ENCODE measurements at places on chromosomes 7 and 10.

GRCh38 chr7:71961283-71961682, 450.9 kb downstream of the CALN1 start:
- DNase-seq, result no peak

GRCh38 chr7:690478-691360, 35.8 kb upstream of the DNAAF5 start:
- no peak for DNase-seq

DNA sequence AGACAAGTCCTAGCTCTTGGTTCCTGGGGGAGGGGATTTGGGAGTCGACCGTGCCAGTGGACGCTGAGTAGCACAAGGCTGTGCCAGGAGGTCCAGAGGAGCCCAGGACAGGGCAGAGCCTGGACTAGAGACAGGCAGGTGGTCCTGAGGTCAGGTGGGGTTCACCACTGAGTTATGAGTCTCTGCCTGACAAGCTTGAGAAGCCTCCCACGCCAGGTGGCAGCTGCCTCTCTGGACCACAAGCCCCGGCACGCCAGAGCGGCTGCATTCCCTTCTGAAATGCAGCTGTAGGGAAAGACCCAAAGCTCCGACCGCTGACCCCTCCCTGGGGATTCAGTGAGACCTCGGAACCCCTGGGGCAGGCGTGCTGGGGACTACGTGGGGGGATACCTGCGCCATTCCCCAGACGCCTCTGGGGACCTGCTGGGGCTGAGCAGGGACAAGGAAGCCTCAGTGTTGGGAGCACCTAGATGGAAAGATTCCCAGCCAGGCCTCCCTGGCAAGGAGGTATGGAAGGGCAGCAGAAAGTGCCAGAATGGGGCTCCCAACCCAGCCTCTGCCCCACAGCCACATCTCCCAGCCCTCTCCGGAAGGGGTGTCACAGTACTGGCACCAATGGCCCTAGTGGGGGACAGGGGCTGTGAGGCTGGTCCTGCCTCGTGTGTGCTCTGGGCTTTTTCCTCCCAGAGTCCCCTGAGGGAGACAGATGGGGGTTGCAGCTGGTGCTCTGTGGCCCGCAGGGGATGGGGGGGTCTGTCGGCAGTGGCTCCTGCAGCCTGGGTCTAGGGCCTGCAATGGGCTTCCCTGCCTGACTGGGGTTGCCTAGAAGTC, 29.0 kb downstream of the PDGFA start:
- no peak for DNase-seq

- no peak for DNase-seq
These were observed 244.8 kb upstream of the NFE2L3 start for GRCh38 chr7:25907214-25907613.

DNA sequence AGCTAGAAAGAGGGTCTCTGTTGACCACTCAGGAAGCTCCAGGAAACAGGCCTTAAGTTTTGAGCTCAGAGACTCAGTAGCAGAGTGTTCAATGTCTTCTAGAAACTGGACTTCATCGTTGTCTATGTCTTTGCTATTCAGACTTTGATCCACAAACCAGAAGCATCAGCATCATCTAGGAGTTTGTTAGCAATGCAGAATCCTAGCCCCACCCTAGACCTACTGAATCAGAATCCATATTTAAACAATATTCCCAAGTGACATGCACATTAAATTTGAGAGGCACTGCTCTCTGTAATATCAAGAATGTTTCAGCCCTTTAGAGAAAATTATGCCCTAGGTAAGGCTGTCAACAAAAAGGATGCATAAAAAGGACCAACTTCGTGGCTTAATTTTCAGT, 12.9 kb upstream of the OGDHL start:
- no peak for DNase-seq

- no peak for DNase-seq
These were observed 40.0 kb upstream of the CTBP2 start for GRCh38 chr10:125200396-125200795.

DNA sequence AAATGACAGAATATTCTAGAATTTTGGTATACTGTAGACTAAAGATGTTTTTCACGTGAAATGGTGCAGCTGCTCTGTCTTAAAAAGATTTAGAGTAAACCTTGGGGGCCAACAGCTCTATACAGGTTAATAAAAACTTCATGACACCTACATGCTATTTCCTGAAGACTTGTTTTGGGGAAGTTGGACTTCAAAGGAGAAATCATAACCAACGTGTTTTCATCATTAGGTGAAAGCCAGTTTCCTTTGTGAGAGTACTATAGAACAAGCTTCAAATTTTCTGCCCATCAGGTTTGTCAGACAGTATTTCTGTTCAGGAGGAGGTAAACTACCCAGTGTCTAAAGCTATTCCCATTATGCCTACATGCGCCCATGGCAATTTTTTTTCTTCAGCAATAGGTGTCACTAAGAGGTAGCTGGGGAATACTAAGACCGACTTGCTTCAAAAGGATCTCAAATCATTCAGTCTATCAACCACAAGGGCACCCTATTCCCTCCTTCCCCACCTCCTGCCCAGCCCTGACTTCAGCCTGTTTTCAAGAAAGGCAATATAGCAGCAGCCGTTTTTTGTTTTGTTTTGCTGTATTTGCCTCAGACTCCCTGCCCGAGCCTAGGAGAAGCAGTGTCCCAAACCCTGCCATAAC, 237.3 kb upstream of the SP8 start:
- DNase-seq, result no peak

GRCh38 chr7:4834601-4835397, 27.0 kb downstream of the PAPOLB start:
- no peak for DNase-seq

DNA sequence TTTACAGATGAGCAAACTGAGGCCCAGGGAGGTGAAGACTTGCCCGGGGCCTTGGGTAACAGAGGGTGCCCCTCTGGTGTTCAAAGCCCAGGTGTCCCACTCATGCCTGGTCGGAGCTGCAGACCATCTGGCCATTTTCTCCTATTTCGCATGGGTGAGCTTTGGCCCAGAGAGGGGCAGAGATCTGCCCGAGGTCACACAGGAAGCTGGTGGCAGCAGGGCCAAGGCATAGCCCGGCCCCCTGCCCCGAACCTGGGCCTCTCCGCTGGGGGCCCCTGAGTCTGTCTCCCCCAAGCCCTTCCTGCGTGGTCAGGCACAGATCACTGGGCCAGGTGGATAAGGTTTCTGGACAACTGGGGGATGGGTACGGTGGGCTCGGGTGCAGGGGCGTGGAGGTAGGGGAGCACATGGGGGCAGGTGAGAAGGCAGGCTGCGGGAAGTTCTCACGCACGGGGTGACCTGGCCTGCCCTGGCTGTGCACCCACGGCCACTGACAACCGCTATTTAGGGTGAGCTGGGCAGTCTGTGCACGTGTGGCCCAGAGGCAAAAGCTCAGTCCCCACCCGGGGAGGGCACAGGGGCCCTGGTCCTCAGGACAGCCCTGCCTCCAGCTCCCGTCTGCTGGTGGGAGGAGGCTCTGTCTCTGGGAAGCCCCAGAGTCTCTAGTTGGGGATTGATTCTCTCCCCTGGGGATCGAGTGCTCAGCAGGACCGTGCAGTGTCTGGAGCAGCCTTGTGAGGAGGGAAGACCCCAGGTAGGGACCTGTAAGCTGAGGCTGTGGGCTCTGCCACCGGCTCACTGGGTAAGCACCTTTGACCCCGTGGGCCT, 68.6 kb downstream of the UNCX start:
- DNase-seq, result no peak

DNA sequence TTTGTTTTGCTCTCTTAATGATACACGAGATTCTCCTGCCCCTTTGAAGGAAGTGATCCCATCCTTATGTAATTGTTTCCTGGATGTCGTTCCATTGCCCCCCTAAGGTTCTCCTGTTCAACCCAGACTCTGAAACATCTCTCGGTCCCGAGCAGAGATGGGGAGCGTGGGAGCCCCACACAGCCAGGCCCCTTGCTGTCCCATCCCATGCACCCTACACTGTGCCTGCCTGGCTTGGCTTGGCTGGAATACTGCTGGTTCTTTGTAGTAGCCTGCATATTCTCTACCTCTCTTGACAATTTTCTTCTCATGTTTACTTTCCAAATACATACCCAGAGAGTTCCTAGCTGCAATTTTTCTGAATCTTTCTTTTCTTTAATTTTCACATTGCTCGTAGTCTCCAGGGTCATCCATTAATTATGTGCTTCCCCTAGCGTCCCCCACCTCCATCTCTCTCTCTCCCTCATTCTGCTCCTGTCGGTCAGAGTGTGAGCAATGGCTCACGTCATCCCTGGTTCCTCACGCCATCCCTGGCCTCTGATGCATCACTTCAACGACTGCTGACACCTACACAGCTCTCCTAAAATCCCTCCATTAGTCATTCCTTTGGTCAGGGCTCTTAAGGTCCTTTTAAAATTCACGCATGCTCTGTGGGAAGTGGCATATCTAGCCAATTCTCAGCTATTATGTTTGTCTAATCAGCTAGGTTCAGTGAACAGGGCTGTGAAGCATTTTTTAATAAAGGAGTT, 32.5 kb upstream of the GPR158 start:
- DNase-seq, result no peak

DNA sequence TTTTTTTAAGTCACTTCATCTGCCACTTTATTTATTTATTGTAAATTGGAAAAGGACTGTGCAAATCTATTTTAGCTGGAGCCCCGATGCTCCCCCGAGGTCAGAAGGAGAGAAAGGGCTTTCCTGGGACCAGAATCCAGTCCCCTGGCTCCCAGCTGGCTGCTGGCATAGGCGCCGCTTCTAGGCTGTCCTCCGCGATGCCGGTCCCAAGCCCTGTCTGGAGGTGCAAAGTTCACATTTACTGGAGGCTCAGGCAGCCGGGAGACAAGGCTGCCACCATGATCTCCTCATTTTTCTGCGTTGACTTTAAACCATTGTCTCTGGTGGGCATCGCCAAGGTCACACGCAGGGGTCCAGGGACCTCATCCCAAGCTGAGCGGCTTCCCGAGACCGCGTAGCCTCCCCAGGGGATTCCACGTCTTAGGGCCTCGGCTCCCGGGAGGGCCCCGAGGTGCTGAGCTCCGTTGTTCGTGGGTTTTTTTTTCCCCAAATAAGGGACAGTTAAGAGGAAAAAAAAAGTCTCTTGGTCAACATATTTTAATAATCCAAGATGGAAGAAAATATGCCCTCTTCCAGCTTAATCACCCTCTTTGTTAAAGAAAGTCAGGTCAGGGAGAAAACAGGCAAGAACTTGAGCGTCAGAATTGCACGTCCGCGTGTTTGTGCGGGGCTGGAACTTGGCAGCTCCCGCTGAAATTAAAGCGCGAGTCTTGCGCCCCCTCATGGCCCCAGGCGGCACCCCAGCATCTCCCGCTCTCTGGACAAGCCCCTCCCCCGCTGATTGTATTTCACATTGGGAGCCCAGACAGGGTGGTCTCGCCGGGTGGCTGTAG, 11.9 kb downstream of the RGR start:
- no peak for DNase-seq

DNA sequence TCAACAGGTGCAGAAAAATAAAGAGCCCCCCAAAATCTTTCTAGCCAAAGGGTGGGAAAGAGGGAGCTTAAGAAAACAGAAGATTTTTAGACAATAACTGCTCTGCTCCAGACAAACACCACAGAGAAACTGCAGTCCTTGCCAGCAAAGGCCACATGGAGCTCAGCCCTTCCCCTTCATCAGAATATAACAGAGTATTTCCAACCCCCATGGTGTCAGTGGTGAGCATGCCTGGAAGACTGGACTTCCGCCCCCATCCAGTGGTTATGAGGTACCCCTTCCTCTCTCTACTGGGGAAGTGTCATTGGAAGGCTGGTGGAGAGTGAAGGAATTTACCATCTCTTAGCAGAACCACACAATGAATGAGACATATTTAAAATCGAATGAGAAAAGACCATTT, 1007.3 kb upstream of the CELF2 start:
- DNase-seq, result no peak

DNA sequence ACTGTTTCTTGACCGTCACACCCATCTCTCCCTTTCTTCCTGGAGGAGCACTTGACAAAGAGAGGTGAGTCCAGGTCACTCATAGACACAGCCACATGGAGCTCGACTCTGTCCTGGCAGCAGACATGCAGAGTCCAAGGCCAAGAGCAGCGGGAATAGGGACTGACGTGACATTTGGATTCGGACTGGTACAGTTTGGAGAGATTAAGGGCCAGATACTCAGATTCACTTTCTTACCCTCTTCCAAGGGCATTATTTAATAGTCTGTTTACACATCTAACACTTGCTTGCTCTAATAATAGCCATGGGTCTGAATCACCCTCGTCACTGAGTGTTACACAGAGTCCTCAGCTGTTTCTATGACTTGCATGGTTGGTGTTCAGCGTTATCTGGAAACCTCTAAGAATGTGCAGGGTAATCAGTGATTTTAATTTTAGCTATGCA, 39.2 kb upstream of the OTUD1 start:
- no peak for DNase-seq

- DNase-seq, result no peak
These were observed 52.2 kb downstream of the IFIT5 start for GRCh38 chr10:89466599-89467035.

DNA sequence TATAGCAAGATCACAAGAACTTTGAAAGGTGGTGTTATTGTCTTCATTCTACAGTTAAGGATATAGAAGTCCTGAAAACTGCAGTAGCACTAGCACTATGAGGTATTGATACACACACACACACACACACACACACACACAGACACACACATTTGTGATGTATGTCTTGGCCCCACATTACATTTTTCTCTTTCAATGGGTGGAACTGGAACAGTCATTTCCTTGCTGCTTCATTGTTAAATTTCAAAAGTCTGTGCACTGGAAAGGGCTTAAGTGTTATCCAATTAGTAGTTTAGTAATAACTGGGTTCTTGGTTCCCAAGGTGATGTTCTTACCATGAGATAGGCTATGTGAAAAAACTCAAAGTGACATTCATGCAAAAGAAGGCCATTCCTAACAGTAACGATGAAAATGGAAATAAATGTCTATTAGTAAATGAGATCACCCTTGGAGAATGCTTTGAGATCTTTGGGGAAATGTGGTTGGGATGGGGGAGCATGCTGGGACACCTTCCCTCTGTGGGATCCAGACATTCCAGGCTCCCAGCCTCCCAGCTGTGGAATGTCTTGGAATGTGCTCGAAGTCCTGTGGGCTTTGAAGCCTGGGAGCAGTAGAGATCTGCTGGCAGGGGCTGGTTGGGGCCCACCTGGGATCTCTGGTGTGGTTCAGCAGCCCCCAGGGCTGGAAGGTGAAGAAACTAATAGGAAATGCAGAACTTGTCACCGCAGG, 37.4 kb upstream of the CALD1 start:
- no peak for DNase-seq

GRCh38 chr10:117503244-117504205, 39.0 kb upstream of the EMX2 start:
- no peak for DNase-seq

- no peak for DNase-seq
These were observed 46.8 kb downstream of the MAPK8 start for GRCh38 chr10:48353246-48353645.

GRCh38 chr10:22479419-22479818, 134.1 kb downstream of the SPAG6 start:
- no peak for DNase-seq

Data from esophagus squamous epithelium (tissue), 5 donors.